Stimulated activated naive CD4-positive, alpha-beta T cell treated with Interleukin-2 at 50 U/mL for 16 hours (primary cell): ENCODE measurements at places on chromosomes 4 and X.

DNA sequence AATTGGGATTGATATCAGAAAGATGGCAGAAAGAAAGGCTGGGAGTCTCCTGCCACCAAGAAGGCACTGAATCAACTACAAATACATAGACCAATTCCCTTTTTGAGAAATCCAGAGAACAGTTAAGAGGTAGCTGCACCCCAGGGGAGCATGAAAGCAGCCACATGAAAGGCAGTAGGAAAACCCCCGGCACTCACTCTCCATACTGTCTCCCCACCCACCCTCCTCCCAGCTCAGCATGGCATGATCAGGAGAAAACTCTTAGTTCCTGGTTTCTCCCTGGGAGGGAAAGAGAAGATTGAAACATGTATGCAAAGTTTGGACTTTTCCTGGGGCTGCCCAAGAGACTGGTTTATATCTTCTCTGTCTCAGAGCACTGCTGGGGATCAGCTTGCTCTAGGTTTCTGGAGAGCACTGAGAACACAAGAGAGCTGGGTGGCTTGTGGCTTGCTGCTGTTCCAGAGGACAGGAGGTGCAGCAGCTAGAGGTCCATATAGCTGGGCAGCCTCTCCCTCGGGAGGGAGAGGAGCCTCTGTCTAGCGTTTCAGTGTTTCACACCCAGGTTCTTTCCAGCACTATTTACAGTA, 305.7 kb downstream of the PDGFC start:
- no peak for DNase-seq

GRCh38 chrX:39808471-39808917, 289.3 kb downstream of the BCOR start:
- DNase-seq, result no peak

GRCh38 chr4:657834-658667, 16.0 kb downstream of the ATP5ME start:
- no peak for DNase-seq

DNA sequence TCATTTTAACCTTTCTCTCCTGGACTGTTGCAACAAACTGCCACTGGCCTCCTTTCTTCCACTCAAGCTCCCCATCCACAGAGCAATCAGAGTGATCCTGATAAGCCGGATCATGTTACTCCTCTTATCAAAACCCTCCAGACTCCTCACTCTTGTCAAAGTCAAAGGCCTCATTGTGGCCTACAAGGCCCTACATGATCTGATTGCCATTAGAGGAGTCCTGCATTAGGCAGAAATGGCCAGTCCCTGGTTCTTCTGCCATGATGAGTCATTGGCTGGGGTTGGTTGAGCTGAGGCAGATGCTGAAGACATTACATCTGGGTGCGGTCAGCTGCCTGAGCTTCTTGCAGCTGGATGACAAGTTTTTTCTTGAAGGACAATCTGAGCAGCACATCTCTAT, 32.7 kb upstream of the CASK start:
- no peak for DNase-seq

DNA sequence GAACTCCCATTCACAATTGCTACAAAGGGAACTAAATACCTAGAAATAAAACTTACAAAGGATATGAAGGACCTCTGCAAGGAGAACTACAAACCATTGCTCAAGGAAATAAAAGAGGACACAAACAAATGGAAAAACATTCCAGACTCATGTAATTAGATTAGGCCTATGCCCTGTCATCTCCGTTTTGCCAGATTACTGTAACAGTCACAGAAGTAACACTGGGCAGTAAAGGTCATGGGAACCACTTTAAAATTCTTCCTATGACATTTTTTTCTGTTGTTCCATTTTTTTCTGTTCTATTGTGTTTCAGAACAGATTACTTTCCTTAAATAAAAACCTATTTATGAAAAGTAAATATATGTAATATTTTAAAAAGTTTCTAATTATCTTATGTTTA, 199.4 kb upstream of the CENPE start:
- no peak for DNase-seq

DNA sequence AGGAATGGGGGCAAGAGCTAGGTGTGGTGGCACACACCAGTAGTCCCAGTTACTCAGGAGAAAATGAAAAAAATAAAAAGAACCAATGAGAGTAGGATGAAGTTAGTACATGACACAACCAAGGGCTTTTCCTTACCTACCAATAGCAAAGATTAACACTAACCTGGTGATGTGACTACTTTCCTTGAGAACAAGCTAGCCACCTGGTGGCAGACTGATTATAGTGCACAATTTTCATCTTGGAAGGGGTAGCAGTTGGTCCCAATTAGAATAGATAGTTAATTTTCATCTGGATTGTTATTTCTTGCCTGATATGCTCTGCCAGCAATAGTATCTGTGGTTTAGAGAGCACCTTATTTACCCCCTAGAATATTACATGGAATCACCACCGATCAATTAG, 1216.8 kb upstream of the PABPC4L start:
- DNase-seq, result no peak

DNA sequence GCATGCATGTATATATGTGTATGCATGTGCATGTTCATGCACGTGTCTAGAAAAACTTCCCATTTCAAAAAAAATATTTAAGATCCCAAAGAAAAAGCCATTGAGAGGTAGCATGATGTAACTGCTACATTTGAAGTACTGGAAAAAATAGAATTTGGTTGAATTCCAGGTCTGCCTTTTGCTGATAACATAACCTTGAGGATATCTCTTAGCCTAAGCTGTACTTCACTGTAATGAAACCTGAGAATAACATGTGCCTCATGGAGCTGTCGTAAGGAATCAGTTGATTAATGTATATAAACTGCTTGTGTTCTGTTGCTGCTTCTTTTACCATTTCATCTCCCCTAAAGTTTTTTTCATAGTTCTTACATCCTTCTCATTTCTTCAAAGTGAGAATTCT, 351.8 kb downstream of the GRIA2 start:
- no peak for DNase-seq

GRCh38 chrX:15943391-15943790, 88.8 kb upstream of the AP1S2 start:
- DNase-seq, result no peak

- DNase-seq, result no peak
Measured at GRCh38 chr4:85209161-85209560, 242.7 kb upstream of the WDFY3 start.

- no peak for DNase-seq
Measured at GRCh38 chrX:867966-868647, 237.5 kb downstream of the SHOX start.

DNA sequence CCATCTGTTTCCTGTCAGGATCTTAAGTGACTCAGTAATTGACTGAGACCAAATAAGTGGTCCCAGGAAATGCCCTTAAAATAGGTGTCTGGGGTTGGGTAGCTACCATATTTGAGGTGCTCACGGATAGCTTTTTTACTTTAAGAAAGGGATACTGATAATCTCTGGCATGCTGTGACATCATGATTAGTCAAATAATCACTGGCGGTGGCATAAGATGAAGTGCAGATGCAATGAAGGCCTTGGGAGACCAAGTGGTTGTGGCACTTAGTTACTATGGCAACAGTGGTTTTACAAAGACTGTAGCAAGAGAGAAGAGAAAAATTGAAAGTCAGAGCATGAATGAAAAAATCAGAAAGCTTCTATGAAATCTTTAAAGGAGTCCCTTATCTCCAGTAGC, 114.5 kb upstream of the SLIT2 start:
- DNase-seq, result no peak

- no peak for DNase-seq
Measured at GRCh38 chr4:54475546-54475945, 182.2 kb upstream of the KIT start.

DNA sequence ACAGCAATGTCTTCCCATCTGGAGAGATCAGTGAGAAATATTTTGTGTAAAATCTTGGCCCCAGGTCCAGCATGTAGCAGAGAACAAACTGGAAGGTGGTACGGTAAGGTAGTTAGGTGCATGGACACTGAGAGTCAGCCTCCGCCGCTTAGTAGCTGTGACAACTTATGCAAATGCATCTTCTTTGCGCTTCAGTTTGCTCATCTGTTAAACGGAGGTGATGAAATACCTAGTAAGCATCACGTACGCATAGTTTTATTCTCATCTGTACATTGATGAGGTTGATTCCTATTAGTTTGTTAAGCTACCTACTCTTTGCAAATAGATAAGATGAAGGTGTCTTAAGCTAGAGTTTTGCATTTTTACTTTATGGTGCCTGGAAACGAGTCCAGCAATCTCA, 80.0 kb upstream of the MSX1 start:
- no peak for DNase-seq

DNA sequence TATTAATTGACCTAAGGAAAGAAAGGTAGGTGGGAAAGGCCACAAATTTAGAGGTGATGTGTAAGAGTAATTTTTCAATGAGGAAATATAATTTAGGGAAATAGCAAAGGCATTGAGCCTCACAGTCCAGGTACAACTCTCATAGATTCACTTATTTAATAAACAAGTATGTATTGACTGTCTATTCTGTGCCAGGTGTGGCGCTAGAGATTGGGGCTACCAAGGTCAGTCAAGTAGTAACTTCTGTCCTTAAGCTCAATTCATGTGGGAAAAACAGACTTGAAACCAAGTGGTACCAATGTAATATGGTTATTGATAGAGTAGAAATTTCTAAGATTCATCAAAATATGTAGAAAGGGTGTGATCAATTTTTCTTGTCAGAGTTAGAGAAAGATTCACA, 257.5 kb downstream of the C4orf33 start:
- no peak for DNase-seq

- no peak for DNase-seq
Measured at GRCh38 chr4:91127831-91128230, 1000.6 kb downstream of the CCSER1 start.

- no peak for DNase-seq
Measured at GRCh38 chr4:137370206-137370633, 162.1 kb downstream of the PCDH18 start.

GRCh38 chr4:145183023-145183422, 2.6 kb upstream of the OTUD4 start:
- DNase-seq, result no peak

DNA sequence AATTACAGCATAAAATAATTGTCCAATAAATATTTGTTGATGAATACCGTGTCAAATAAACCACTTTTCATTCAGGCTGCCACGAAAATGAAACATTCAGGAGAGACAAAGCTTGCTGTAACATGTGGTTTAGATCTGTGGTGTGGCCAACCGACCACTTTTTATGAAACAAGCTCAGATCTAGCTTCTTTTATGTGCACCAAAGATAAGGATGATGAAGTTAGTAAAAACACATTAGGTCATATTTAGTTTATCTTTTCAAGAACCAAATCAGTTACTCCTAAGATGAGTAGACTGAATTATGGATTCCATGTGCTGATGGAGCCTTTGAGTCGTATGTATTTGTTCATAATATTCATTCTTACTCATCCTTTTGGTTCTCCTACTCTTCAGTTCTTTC, 35.8 kb downstream of the STOX2 start:
- DNase-seq, result no peak

- no peak for DNase-seq
Measured at GRCh38 chr4:48139691-48140090, 5.6 kb upstream of the TXK start.

DNA sequence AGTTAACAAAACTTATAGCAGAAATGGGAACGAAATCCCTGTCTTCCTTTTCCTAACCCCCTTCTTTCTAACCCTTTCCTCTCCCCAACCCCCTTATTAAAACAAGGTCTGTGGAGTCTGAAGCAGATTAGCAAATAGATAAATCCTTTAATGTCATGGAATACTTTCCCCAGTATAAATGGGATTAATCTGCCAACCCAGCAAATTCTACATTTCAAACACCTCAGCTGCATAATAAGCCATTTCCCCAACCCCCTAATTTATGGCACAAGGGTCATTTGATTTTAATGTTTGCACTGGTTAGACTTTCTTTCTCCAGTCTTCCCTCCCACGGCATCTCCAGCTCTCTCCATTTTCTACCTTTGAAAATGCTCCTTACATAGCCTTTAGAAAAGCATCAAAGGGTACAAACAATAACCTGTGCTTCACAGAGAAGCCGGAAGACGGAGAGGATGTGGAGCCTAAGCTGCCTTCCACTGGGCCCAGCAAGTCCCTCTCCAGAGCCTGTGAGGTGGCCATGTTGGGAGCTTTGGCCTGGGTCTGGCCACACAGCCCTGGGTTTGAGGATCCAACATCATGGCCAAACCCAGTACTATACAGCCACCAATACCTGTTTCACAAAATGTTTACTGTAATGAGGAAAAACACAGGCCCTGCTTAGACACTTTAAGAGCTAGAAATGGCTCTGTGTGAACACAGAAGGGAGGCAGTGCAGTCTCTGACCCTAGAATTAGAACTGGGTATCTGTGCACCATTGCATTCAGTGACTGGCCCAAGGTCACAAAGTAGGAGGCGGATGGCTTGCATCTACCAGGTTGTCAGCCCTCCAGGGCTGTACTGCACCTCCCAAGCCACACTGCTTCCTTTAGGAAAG, 56.9 kb upstream of the SPRY1 start:
- no peak for DNase-seq

DNA sequence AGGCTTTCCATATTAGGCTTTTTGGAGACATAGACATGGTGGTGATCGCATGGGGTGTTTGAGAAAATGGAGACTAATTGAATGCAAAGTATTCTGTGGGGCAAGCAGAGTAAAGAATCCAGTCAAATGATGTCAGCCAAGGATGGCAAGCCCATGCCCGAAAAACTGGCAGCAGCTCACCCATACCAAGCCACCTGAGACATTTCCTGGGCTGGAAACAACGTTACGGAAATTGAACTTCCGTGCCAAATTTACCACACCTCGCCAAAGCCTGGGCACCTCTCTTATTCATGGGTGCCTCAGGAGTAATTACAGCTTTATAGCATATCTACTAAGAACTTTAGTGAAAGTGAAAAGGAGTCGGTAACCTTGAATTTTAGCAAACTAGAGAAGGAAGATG, 166.4 kb downstream of the CBR4 start:
- DNase-seq, result no peak

GRCh38 chr4:147730333-147730732, 1.6 kb upstream of the ARHGAP10 start:
- DNase-seq, result no peak

GRCh38 chrX:12332786-12333347, 194.6 kb downstream of the FRMPD4 start:
- DNase-seq, result no peak

DNA sequence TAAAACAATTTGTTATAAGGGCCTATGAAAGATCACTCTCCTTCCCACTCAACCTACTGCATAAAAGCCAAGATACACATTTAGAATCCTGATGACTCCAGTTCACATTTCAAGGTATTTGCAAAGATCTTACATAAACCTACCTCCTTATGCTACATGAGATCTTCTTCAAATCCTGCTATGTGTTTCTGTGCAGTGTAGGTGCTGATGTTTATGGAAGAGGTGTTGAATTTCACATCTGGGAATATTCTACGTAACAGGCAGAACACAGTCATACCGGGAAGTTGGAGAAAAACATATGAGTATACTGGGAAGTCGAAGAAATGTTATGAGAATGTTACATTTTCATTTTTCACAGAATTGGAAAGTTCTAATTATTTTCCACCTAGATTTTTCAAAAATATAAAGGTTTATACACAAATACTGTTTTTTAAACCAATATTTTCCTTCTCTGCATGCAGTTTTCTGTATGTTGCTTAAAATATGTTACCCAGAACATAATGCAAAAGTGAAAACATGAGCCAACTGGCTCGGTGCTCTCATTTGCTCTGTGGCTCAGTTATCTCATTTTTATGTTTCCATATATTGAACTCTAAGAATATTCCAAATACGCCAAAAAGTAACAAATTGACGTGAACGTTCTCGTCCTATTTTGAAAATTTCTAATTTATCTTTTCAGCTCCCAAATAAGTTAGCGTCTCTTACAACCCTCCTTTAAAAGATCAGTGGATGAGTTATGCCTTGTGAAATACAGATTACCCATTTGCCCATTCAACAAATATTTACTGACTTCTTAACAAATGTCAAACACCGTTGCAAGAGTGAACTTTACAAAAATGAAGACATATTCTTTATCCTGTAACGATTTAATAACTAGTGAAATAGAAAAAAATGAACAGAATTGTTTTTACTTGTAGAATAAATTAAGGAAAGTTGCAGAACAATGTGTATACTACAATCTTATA, 899.3 kb downstream of the STIM2 start:
- DNase-seq, result no peak
